T-helper 17 cell (primary cell): ENCODE measurements at places on chromosomes 7 and 10.

GRCh38 chr7:115749924-115750323, 280.6 kb downstream of the TFEC start:
- no peak for DNase-seq

DNA sequence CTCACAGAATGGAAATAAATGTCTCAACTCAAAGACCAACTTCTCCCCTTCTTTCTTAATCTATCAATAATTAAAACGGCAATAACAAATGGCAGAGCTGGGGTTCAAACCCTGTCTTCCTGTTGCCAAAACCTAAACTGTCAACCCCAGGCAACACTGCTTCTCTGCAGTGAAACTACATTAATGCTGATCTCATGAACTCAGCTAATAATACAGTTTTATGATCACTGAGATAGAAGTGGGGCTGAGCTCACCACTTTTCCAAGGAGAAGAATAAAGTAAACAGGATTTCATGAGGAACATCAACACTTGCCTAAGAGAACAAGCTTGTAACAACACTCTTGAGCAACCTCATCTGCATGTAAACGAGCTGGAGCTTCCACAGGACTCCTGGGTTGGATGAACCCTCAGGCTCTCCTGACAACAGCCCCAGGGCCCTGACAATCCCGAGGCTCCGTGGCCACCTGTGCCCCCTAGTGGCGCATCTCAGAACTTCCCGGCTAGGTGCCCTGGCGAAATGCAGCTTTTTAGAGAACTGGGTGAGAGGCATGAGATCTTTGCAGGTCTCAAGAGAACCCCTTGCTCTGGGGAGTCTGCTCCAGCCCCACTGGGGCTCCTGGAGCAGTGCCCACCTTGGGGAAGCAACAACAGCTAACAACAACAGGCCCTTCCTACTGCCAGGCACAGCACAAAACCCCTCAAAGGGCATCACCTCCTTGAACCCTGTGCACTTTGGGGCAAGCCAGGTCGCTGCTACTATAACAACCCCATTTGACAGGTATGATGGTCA, 169.3 kb downstream of the SH3PXD2A start:
- peak; percentile 63 for DNase-seq

DNA sequence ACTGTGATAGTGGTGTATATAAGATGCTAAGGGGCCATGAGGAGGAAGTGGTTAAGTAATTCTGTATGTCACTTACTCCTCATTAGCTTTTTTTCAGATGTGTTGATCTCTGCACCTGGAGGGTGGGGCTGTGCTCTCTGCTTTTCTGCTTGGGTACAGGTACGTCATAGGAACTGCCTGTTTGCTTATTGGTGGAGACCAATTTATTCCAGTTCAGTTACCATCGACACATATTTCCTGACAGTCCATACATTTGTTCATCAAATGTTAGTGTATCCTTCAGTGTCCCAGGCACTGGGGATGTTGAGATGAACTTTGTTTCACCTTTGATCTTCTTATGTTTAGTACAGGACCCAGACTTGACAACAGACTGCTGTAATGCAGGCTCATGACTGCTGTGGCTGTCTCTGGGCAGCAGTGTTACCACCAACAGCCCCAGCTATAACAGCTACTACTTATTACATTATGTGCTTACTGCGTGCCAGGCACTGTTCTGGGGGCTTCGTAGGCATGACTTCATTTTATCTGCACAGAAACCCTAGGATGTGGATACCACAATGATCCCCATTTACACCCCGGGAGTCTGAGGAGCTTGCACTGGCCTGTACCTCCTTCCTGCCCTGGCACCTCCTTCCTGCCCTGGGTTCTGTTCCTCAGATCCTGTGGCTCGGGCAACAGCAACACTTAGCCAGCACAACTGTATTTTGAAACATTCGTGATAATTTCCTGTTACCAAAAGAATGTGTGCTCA, 87.4 kb downstream of the BUB3 start:
- peak; percentile 38 for DNase-seq

DNA sequence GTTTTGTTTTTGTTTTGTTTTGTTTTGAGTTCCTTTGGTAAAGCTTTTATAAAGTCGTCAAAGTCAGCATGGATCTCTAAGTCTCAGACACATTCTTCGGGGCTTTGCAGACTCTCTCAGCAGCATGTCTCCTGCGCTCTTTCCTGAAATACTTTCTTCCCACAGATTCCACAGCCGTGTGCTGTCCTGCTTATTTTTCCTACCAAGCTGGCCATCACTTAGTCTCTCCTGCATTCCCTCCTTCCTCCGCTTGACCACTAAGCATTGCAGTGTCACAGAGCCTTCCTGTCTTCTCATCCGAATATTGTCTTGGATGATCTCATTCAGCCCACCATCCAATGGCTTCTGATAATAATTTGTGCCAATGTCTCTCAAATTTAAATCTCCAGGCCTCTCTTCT, 434.3 kb upstream of the C7orf33 start:
- DNase-seq: no peak

GRCh38 chr10:67296926-67297325, 371.1 kb downstream of the LRRTM3 start:
- no peak for DNase-seq

- DNase-seq: no peak
Measured at GRCh38 chr10:48894911-48895802, 44.5 kb downstream of the LRRC18 start.

DNA sequence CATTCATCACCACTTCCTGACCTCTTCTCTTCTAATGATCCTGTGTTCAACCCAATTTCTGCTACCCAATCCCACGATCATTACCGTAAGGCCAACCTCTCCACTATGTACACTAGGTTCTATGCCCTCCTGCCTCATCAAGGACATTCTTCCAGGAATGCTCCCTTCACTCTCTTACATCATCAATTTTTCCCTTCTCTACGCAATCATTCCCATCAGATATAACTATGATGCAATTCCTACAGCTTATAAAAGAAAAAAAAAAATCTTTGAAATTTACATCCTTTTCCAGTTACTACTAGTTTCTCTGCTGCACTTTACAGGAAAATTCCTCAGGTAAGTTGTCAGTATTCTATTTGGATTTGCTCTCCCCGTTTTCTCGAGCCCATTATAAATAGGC, 30.8 kb upstream of the GPR22 start:
- DNase-seq: no peak

GRCh38 chr10:86361156-86362128, 5.2 kb downstream of the GRID1 start:
- no peak for DNase-seq

GRCh38 chr10:51119441-51119840, 45.2 kb downstream of the PRKG1 start:
- no peak for DNase-seq

GRCh38 chr10:29239569-29240472, 49.0 kb upstream of the LYZL1 start:
- no peak for DNase-seq

DNA sequence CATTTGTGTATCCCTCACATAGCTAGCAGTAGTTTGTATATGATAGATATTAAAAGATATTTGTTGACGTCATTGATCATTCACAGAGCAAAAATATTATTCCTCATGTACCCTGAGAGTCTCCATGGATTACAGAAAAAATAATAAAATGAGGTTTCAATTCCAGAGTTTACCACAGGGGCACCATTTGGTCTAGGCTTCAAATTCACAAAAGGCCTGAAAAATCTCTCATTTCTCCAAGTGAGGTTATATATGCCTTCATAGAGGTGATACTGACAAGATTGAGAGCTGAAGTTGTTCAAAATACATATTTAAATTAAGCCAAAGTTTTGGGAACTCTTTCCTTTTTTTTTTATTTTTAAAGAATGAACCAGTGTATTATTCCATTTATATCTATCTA, 52.7 kb downstream of the TMEM26 start:
- no peak for DNase-seq

DNA sequence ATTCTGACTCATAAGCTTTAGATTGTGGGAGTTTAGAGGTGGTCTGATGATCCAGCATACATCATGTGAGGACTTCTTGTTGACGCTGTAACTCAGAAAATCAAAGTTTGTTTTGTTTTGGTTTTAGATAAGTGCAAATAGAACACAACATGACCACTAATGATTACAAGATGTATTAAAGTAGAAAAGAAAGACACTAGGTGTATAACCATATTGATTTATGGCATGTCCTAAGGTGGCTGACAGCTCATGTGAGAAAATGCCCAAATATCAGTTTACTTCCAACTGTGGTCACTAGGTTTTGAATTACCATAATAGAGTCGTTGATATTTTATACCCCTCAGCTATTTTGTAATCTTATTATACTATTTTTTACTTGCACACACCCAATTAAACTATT, 1131.4 kb upstream of the PHF14 start:
- no peak for DNase-seq

- DNase-seq: no peak
Measured at GRCh38 chr10:11874568-11875493, 51.7 kb downstream of the PROSER2 start.

GRCh38 chr7:129262324-129262723, 37.5 kb downstream of the AHCYL2 start:
- DNase-seq: no peak
